Progenitor cell of endocrine pancreas (in vitro differentiated cells): ENCODE measurements at places on chromosomes 1 and 21. TPM values are rescaled to one million over a fixed set of nuclear protein-coding genes. Genes with fewer than 3 reads are reported as not detected.

DNA sequence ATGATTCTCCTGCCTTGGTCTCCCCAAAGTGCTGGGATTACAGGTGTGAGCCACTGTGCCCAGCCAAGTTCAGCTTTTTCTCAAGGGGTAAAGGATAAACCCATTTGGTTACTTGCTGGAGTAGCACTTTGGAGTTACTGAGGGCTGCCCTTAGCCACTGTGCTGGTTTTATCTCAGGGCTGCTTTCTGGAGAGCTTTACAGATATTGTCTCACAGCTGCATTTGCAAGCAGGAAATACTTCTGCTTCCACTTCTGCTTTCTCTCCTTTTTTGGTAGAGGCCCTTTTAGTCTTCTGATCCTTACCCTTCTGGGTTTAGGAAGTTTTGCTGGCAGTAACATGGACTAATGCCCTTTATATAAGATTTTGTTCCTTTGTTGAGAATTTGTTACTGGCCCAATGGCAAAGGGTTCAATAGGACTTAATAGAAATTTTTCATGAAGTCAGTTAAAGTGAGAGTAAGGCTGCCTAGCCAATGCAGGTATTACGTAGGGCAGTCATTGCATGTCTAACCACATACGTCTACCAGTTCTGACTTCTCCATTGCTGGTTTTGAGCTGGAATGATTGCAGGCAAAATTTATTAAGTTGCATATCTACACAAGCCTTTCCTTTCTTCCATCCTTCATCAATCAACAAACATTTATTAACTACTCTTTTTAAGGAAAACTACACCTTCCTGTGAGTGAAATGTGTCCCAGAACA is 24.4 kb downstream of the CAP1 start:
- DNase-seq = no peak
- no peaks in the 10 kb centered on the region for H3K4me1 ChIP-seq
- no peaks in the 10 kb centered on the region for H3K27me3 ChIP-seq
- no peak overlapping the region for H3K4me3 ChIP-seq

- DNase-seq = no peak
- no peak overlapping the region for H3K4me3 ChIP-seq
- no peak overlapping the region for H3K27ac ChIP-seq
- peaks cover 2% of the 10 kb centered on the region for H3K36me3 ChIP-seq
Measured at GRCh38 chr1:179831225-179831624, 46.4 kb downstream of the TOR1AIP2 start.

GRCh38 chr1:99173282-99173681 is 91.0 kb upstream of the PLPPR4 start:
- DNase-seq = no peak
- H3K27ac ChIP-seq = no peak overlapping the region
- H3K27me3 ChIP-seq = no peaks in the 10 kb centered on the region
- peaks cover 17% of the 10 kb centered on the region for H3K4me1 ChIP-seq
- no peaks in the 10 kb centered on the region for H3K36me3 ChIP-seq
- H3K4me3 ChIP-seq = no peak overlapping the region

- H3K4me1 ChIP-seq = no peaks in the 10 kb centered on the region
- H3K4me3 ChIP-seq = no peak overlapping the region
- DNase-seq = no peak
- H3K27ac ChIP-seq = no peak overlapping the region
Measured at GRCh38 chr1:86082183-86082582, 74.4 kb downstream of the COL24A1 start.

CENPF gene
- 62.1 and 62.8 TPM in 2 replicates for total RNA-seq

- H3K4me1 ChIP-seq = peaks cover 14% of the 10 kb centered on the region
- no peaks in the 10 kb centered on the region for H3K27me3 ChIP-seq
Measured at GRCh38 chr1:61980561-61980960, 214.1 kb upstream of the L1TD1 start.

GRCh38 chr1:225908773-225909172 is 15.3 kb downstream of the PYCR2 start:
- H3K27me3 ChIP-seq = peaks cover 24% of the 10 kb centered on the region
- H3K27ac ChIP-seq = peak overlapping the region; percentile 86
- H3K36me3 ChIP-seq = peaks cover 3% of the 10 kb centered on the region
- H3K4me3 ChIP-seq = no peak overlapping the region

TIE1 gene
- 0.53 and 1.2 TPM in 2 replicates for total RNA-seq

IGSF3 gene
- 41.5 and 43.3 TPM in 2 replicates for total RNA-seq

- H3K27me3 ChIP-seq = peaks cover 4% of the 10 kb centered on the region
- no peaks in the 10 kb centered on the region for H3K36me3 ChIP-seq
- H3K4me3 ChIP-seq = no peak overlapping the region
- peaks cover 38% of the 10 kb centered on the region for H3K4me1 ChIP-seq
- DNase-seq = no peak
Measured at GRCh38 chr1:229226796-229227195, 44.1 kb upstream of the RAB4A start.

- H3K27me3 ChIP-seq = no peaks in the 10 kb centered on the region
- H3K4me3 ChIP-seq = no peak overlapping the region
- DNase-seq = no peak
Measured at GRCh38 chr1:205069371-205070125, 14.7 kb downstream of the TMEM81 start.

RUNX3 gene
- total RNA-seq = 0.07 TPM in 1 of 2 replicates, not detected in the other

TGFB2 gene
- 26.4 and 27.9 TPM in 2 replicates for total RNA-seq

DNA sequence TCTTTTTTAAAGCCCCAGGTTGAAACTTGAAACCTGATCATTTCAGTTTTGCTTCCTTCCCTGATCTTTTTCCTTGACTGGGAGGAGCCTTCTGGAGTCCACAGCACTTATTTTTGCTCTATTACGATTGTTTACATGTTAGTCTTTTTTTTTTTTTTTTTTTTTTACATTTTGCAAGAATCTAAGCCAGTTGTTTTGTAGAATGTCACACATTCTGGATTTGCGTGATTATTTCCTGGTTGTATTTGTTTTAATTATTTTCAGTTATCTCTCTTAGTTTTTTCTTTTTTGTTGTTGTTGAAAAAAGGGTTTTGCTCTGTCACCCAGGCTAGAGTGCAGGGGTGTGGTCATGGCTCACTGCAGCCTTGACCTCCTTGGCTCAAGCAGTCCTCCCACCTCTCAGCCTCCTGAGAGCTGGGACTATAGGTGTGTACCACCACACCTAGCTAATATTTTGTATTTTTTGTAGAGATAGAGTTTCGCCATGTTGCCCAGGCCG is 32.8 kb downstream of the OSBPL9 start:
- no peak for DNase-seq
- H3K27me3 ChIP-seq = no peaks in the 10 kb centered on the region
- H3K4me1 ChIP-seq = peaks cover 39% of the 10 kb centered on the region
- peaks cover 7% of the 10 kb centered on the region for H3K36me3 ChIP-seq
- no peak overlapping the region for H3K4me3 ChIP-seq

TEX38 gene
- 0.31 and 0.38 TPM in 2 replicates for total RNA-seq

GJA8 gene
- total RNA-seq = not detected in 2 replicates

ARHGAP30 gene
- total RNA-seq = 0.20 TPM in 1 of 2 replicates, not detected in the other

DNA sequence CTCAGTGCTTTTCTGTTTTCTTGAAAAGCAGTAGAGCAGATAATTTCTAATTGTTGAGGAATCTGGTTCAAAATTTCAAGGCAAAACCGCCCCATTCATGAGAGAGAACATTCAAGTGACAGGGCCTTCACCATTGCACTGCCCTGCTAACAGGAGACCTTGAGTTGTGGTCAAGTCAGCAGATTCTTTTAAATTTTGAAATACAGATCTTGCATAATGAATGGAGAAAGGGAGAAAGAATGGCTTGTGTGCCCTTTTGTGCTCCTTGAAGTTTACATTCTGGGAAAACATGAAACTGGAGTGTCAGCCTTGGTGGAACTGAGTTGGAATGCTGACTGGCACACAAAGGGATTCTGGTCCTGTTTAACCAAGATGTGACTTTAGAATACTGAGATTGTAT is 164.5 kb upstream of the UBE2U start:
- no peak overlapping the region for H3K4me3 ChIP-seq
- DNase-seq = no peak
- peaks cover 29% of the 10 kb centered on the region for H3K4me1 ChIP-seq
- H3K36me3 ChIP-seq = peaks cover 1% of the 10 kb centered on the region
- H3K27me3 ChIP-seq = no peaks in the 10 kb centered on the region

- H3K27me3 ChIP-seq = peaks cover 11% of the 10 kb centered on the region
- H3K4me3 ChIP-seq = no peak overlapping the region
- H3K36me3 ChIP-seq = no peaks in the 10 kb centered on the region
- H3K4me1 ChIP-seq = peaks cover 7% of the 10 kb centered on the region
- H3K27ac ChIP-seq = no peak overlapping the region
Measured at GRCh38 chr1:206808615-206809014, 36.3 kb upstream of the IL10 start.

DNA sequence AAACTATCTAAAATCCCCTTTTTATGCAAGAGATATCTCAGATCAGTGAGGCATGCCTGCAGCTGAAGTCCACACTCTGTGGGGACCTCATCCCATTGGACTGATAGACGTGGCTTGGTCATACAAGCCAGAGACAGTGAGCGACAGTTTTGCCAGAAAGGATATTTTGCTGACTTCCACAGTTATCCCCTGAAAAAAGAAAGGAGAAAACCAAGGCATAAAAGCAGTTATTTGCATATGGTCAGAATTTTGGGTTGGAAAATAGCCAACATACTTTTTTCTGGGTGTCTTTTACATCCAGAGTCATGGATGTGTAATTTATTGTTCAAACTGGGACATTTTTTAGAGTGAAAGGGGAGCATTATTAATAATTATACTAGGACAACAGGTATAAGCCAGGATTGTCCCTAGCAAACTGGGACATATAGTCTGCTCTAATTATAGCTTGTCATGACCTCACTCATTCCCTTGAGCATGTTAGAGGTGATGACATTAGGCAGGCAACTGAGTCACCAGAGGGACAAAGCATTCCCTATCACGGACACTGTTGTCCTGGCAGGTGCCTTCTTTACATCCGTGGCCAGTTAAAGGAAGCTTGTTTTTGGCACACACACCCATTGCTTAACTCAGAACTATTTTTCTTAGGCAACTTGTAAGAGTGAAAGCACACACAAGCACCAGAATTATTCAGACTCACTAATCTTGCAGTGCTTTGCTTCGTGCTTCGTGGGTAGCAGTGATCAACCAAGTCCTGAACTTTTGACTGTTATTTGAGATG is 65.5 kb downstream of the PRRX1 start:
- no peaks in the 10 kb centered on the region for H3K36me3 ChIP-seq
- DNase-seq = no peak
- no peak overlapping the region for H3K4me3 ChIP-seq
- H3K27me3 ChIP-seq = peaks cover 42% of the 10 kb centered on the region

DNA sequence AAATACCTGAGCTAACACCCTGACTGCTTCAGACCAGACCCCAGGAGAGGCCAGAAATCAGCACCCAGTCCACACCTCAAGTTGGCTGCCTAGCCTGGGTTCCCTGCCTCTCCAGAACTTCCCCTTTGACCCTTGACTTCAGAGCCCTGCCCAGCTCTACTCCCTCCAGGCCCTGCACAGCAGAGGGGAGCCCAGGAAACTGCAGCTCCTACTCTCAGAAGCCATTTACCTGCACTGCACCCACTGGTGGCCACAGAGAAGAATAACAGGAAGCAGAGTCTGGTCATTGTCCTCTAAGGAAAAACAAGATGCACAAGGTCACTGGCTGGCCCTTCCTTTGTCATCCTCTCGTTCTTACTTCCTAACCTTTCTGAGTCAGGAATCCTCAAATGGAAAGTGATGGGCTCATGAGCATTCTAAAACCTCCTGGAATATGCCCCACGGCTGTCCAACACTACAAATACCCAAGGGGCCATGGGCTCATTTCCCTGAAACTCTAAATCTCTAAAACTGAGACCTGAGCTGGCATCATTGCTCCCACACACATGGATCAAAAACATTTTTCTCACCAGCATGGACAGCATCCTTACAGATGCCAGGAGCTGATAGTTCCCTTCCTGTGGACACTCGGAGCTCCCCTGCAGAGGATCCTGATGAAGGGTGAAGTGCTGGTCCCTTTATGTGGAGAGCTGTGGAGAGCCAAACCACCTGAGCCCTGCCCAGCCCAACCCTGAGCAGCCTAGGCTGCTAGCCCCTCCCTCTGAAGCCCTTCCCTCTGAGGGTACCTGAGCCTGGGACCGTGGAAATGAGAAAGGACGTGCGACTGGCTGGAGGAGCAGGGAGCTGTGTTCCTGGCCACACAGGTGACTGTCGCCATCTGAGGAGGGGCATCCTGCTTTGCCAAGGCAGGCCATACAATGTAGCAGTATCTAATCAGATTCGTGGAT is at the start of gene ITLN2:
Gene ITLN2, minus strand, starts transcription at position 652 of the 947 bp plus-strand sequence. Its CDS starts 68 bp downstream, at position 584.
- H3K27me3 ChIP-seq = no peaks in the 10 kb centered on the region
- no peak within 1 kb of the TSS for H3K4me3 ChIP-seq
- DNase-seq = peak; percentile 34
- H3K4me1 ChIP-seq = peaks cover 14% of the 10 kb centered on the region
- no peaks in the 10 kb centered on the region for H3K36me3 ChIP-seq

- H3K27ac ChIP-seq = peak overlapping the region; percentile 39
- no peak for DNase-seq
- H3K4me1 ChIP-seq = peaks cover 5% of the 10 kb centered on the region
- no peaks in the 10 kb centered on the region for H3K27me3 ChIP-seq
- H3K4me3 ChIP-seq = no peak overlapping the region
Measured at GRCh38 chr21:31132574-31133242, 94.4 kb upstream of the KRTAP19-8 start.

SELENBP1 gene
- 56.2 and 57.0 TPM in 2 replicates for total RNA-seq

DNA sequence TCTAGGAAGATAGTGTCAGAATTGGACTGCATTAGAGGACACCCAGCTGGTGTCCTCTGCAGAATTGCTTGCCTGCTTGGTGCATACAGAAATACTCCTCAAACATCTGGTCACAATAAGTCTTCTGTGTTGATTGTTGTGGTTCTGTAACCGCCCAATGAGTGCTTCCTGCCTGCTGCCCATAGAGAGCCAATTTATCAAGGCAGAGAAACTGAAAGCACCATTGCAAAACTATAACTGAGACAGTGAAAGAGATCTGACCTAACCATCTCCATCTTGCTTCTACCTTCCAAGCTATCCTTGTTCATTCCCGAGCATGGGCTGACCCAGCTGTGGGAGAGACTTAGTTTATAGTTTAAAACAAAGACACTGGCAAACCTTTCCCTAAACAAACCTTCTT is 462.4 kb upstream of the RGS18 start:
- no peak overlapping the region for H3K27ac ChIP-seq
- H3K4me1 ChIP-seq = peaks cover 15% of the 10 kb centered on the region
- no peaks in the 10 kb centered on the region for H3K27me3 ChIP-seq
- DNase-seq = no peak

RAP1A gene
- total RNA-seq = 36.6 and 38.8 TPM in 2 replicates

- H3K4me1 ChIP-seq = peaks cover 2% of the 10 kb centered on the region
- no peaks in the 10 kb centered on the region for H3K27me3 ChIP-seq
- H3K4me3 ChIP-seq = no peak overlapping the region
- DNase-seq = no peak
- H3K27ac ChIP-seq = no peak overlapping the region
Measured at GRCh38 chr1:173267453-173267945, 60.4 kb upstream of the TNFSF4 start.

TIMM17A gene
- 43.5 and 49.5 TPM in 2 replicates for total RNA-seq
